CD4-positive, alpha-beta T cell (primary cell): ENCODE measurements at places on chromosomes 16 and 17.

GRCh38 chr17:50283246-50283645 is 9.0 kb downstream of the TMEM92 start:
- no peak for DNase-seq

- DNase-seq, result peak; percentile 68
Observed at GRCh38 chr17:49851387-49852291, 3.8 kb upstream of the TAC4 start.

DNA sequence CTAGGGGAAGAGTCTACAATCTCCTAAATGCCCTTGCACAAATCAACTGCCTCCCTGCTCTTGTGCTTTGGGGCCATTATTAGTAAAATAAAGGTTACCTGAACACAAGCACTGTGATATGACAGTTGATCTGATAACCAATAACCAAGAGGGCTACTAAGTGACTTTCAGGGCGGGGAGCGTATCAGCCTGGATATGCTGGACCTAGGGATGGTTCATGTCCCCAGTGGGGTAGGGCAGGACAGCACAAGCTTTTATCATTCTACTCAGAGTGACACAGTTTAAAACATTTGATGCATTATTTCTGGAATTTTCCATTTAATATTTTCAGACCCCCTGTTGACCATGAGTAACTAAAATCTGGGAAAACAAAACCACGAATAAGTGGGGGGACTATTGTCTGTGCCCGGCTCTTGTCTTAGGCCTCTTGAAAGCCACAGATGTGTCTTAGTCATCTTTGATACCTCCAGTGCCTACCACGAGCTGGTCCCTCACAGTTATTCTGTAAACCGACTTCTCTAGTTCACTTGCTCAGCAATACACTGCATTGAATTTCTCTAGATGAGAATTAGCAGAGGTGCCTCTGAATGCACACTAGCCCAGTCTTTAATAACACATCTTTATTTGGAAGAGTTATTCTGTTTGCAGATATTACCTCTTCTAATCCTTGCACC is 94.6 kb upstream of the DHX40 start:
- no peak for DNase-seq

DNA sequence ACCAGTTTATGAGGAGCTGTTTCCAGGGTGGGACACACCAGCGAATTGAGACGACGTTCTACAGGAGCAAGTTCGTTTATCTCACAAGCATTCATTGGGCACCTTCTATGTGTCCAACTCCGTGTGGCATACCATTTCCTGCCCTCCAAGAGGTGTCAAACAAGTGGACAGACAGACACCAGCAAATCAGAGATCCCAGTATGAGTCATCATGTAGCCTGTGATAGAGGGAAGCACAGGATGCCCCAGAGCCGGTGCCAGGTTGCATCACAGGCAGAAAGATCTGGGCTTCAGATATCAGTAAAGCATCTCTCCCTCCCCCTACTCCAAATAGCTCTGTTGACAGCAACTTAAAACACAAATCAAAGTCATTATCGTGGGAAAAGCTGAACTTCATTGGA is 31.8 kb upstream of the MAF start:
- no peak for DNase-seq

DNA sequence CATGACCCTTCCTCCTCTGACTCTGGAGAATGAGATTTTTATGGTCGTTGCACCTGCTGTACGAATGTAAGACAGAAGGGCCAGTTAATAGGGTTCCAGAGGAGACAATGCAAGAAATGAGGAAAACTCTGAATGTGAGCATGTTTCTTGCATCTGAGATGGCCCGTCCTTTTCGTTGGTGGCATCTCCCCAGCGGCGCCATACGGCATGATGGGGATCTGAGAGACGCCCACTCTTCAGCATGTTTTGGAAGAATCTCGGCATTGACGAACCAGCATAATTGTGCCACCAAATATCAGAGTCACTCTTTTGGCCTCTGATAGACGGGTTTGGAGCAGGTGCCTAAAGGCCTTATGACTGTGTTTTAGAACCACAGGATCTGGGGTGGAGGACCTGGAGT is 126.5 kb upstream of the RCVRN start:
- no peak for DNase-seq

DNA sequence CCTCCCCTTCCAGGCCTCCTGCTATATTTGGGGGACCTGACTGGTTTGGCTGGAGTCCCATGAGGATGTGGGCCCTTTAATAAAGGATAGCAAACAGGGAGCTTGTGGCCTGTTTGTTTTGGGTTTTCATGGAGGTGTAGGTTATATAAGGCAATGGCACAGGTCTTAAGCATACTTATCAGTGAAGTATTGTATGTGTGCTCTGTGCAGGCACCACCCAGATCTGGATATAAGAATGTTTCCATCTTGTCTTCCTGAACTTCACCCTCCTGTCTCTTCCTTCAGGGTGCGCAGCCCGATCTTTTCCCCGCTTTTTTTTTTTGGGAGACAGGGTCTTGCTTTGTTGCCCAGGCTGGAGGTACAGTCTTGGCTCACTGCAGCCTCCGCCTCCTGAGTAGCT is 10.6 kb downstream of the SLC52A1 start:
- DNase-seq, result no peak

DNA sequence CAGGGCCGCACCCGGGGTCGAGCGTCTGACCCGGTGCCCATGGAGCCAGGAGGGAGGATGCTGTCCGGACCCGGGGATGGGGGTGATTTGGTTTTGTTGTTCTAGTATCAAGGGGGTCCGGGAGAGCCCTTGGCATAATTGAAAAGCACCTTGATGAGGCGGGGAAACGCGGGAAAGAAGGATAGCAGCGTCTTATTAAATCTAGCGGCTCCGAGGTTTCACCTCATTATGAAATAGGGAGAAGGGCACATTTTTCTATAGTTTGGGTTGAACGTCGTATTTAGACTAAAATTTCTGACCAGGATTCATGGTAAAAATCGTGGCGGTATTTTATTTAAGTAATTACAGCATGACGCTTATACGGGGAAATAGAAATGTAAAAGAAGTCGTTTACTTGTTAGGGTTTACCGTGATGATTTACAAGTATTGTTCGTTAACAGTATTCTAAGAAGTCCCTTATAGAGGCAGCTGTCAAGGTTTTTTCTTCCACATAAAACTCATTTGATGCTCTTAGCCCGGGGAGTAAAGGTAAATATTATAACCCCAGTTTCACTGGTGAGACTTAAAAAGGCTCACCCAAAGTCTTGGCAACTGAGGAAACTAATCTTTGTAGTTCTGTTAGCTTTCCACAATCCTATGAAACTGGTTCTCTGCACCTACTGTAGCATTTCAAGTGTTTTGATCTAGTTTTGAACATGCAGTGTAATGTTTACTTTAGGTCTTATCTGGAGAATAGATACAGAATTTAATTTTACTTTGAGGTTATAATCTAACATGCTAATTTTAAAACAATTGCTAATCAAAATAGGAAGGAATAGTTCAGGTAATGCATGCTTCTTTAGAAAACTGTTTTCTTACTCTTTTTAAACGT is 756 bp downstream of the LUC7L3 start:
- no peak for DNase-seq

- DNase-seq, result no peak
Observed at GRCh38 chr16:68332411-68333121, 21.7 kb downstream of the PRMT7 start.
